ENCODE measurements at places on chromosomes 16 and 17.
A peak's percentile ranks its signal among the peaks of the same experiment; 100 is the strongest.

GRCh38 chr16:88773812-88774291 lies 11.2 kb downstream of the PIEZO1 start:
- DNase-seq = no peak

DNA sequence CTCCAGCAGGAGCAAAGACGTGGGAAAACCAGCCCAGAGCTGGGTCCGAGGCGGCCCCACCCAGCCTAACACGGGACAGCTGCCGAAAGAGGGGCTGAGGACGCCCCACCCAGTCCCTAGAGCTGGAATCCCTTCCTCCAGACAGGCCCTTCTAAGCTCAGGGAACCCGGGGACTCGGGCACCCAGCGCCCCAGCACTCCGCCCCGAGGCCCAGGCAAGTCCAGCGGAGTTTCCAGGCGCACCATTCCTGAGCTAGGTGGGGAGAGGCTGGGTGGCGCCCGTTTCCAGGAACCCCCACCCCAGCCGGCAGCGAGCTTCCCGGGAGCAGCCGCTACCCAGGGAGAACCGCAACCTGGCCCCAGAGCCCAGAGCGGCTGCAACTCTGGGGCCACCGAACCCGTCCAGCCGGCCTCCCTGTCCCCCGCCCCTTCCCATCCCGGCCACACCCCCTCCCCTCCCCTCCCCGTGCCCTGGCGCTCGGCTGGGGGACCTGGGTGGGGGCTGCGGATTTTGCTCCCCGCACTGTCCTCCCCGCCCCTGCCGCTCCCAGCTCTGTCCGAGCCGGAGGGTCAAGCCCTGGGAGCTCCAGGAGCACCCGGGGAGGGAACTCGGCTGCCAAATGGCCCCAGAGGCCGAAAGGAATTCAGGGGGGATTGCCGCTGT lies 536 bp downstream of the TMC6 start:
- no peak for DNase-seq

DNA sequence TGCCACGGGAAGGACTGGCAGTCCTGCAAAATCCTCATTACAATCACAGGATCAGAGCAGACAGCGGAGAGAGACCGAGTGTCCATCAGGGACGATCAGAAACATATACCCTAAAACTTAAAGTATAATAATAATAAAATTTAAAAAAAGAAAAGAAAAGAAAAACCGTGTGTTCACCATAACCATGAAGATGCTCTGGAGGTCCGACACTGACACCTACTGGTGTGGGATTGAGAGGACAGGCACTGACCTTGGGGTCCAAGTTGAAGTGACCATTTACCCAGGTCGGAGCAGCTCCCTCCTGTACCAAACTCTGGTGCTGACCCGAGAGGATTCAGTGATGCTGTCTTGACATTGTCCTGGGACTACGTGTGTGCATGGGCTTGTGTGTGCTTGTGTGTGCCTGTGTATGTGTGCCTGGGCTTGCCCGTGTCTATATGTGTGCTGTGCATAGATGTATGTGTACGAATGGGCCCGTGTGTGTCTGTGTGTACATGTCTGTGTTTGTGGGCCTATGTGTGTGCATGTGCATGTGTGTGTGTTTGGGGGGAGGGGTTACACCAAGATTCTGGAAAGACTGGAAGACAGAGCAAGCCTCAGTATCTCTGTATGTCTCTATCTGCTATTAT lies 10.0 kb upstream of the CD300LD start:
- DNase-seq = peak; percentile 5

- no peak for DNase-seq
Observed at GRCh38 chr16:3706253-3707012, 10.9 kb downstream of the TRAP1 start.

GRCh38 chr17:55735731-55736405 lies 13.2 kb upstream of the TMEM100 start:
- no peak for DNase-seq

DNA sequence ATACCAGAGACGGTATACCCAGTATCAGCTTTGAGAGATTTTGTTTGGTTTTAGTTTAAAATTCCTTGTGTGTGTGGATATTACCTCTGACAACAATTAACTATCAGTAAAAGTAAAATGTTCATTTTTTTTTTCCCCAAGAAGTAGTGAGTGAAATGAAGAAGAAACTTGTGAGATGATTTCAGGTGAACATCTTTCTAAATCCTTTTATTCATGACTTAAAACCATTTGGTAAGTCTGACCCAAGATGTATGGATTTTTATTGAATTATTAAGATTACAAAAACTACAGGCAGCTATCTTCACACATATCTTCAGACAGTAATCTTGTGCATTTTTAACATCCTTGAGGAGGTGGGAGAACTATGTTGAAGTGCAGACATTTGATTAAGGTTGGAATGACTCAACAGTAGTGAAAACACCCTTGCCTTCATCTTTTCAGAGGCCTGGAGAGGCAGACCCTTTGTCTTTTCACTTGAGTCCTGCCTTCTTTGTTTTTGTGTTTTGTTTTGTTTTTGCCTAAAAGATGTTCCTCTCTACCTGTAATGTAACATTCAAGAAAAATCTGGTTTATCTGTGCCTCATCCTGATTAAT lies 240.3 kb upstream of the TBX2 start:
- no peak for DNase-seq

- peak; percentile 67 for DNase-seq
Observed at GRCh38 chr17:68182940-68183551, 64.8 kb upstream of the AMZ2 start.

GRCh38 chr17:74544991-74545842 lies 698 bp downstream of the CD300C start:
- no peak for DNase-seq

DNA sequence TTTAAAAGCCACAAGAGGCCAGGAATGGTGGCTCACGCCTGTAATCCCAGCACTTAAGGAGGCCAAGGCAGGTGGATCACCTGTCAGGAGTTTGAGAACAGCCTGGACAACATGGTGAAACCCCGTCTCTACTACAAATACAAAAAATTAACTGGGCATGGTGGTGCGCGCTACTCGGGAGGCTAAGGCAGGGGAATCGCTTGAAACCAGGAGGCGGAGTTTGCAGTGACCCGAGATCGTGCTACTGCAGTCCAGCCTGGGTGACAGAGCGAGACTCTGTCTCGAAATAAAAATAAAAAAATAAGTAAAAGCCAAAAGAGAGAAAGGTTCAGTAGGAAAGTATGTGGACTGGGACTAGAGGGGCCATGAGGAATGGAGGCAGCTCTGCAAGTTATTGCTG lies 13.1 kb upstream of the ITGAL start:
- no peak for DNase-seq

GRCh38 chr17:261635-262034 lies 80.2 kb upstream of the DOC2B start:
- no peak for DNase-seq

DNA sequence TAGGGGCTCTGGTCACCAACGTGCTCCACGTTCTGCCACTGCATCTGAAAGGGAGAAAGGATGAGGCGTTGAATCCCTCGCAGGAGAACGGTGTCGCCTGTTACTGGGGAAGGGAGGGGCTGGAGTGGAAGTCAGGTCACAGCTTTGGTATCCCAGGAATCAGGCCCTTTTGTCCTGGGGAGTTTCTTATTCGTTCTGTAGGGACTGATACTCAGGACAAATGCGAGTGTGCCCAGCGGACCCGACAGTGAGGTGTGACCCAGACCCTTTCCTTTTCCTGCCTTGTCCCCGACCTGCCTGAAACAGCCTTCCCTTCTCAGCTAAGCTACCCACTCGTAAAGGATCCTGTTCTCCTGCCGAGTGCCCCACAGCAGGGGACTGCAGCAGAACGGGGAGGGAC lies 177.5 kb downstream of the VPS53 start:
- no peak for DNase-seq

- DNase-seq = no peak
Observed at GRCh38 chr16:30850246-30850645, 43.6 kb downstream of the BCL7C start.

Measured in activated CD4-positive, alpha-beta T cell treated with anti-CD3 and anti-CD28 coated beads, Interleukin-2, amount 50 U/mL, for 4 hours (primary cell).